ENCODE measurements at places on chromosomes 12 and 14.

- no peak for DNase-seq
Measured at GRCh38 chr14:23864259-23864658, 89.3 kb upstream of the DHRS4 start.

GRCh38 chr12:83343767-83344166 lies 657.1 kb downstream of the TMTC2 start:
- no peak for DNase-seq

- no peak for DNase-seq
Measured at GRCh38 chr14:103517721-103518421, 4.8 kb downstream of the CKB start.

DNA sequence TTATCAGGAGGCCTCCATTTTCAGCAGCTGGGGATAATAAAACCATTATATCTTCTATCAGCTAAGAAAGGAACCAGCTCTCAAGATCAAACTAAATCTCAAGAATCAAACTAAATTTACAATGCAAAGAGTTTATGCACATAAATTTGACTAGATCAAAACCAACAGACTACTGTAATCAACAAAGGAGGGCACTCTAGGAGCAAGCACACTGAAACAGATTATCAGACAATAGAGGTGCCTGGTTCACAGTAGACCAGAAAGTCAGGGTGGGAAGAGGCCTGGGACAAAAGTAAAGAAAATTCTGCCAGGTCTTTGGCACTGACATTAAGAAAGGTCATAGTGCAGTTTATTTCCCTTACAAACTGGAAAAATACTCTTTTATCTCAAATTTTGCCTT lies 61.0 kb downstream of the HECTD4 start:
- no peak for DNase-seq

GRCh38 chr14:52315355-52315718 lies 1.2 kb downstream of the PTGER2 start:
- no peak for DNase-seq

GRCh38 chr14:95408731-95409476 lies 89.2 kb upstream of the CLMN start:
- DNase-seq = no peak

- DNase-seq = no peak
Measured at GRCh38 chr12:11773889-11774677, 124.6 kb downstream of the ETV6 start.

GRCh38 chr14:94018308-94018707 lies 7.8 kb upstream of the OTUB2 start:
- DNase-seq = no peak

GRCh38 chr14:100761481-100761880 lies 34.8 kb downstream of the DLK1 start:
- DNase-seq = no peak

DNA sequence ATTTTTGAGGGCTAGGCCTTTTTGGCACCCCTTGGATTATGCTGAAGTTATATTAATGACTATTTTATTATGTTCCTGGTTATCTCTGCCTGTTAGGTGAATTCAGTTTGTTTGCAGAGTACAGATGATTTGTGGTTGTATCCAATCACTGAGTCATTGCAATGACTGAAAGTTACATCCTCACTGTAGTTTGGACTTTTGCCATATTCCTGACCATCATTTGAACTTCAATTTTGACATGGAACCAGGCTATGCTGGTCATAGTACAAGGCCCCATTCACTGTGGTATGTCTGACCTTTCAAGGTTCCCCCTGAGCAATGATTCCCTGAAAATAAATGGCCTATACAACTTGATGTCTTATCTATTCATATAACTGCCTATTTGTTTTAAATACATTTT lies 621.0 kb downstream of the CCER1 start:
- no peak for DNase-seq

DNA sequence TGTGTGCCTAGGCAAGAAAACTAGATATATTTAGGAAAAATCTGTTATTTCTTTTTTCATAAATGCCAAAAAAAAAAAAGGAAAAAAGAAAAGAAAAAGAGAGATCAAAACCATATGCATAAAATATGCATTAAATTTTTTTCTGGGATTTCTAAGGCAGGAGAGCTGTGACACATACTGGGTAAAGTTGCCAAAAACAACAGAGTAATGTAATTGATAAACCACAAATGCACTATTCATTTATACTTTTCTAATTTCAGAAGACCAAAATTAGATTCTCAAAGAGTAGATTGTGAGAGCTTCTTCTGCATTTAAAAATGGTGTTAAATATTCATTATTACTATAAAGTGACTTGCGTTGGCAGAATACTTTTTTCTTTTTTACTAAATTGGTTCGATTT lies 673.8 kb upstream of the MGAT4C start:
- DNase-seq = no peak

- peak; percentile 3 for DNase-seq
Measured at GRCh38 chr14:53180272-53181221, 27.4 kb upstream of the DDHD1 start.

GRCh38 chr14:90820958-90821357 lies 4.7 kb upstream of the TTC7B start:
- DNase-seq = peak; percentile 48

DNA sequence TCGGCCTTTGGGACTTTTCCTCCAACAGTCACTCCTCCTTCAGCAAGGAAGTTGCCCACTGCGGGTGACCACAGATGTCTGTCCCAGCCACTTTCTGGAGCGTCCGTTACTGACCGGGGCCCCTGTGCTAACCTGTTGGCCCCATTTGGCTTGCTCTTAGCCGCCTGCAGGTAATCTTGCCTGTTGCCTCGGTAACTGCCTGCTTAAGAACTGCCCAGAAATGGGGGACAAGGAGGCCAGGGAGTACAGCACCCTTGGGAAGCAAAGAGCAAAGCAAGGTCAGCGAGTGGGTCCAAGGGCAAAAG lies 338.8 kb upstream of the SFSWAP start:
- DNase-seq = no peak

DNA sequence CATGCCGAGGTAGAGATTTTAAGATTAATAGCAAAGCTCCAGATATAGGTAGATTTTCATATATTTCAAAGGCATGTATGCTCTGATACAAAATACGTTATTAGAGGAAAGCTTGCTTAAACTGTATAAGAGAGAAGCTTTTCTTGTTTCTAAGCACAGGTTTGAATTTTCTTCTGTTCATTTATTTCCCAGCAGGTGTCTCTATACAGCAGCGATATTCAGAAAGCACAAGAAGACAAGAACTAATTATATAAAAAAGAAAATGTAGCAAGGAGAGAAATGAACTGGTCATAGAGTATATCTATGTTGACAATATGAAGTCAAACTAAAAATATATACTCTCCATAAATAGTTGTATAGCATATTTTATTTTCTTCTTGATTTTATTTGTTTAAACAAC lies 307.4 kb upstream of the NOVA1 start:
- DNase-seq = no peak

DNA sequence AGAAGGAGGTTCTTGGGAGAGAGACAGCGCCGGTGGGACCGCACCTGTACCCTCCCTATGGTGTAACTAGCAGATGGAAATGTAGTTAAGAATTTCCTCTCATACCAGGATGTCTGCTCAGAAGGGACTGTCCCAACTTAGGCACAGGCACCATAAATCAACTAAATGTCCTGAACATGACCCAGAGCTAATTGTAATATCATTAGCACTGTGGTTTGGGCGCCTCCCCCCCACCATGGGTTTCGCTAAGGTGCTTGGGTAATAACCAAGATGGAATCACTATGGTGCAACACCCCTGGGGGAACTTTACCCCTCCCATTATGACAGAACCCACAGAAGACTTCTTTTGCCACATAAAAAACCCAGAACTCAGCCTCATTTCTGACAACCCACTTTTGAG lies 15.9 kb downstream of the ZNF641 start:
- no peak for DNase-seq

DNA sequence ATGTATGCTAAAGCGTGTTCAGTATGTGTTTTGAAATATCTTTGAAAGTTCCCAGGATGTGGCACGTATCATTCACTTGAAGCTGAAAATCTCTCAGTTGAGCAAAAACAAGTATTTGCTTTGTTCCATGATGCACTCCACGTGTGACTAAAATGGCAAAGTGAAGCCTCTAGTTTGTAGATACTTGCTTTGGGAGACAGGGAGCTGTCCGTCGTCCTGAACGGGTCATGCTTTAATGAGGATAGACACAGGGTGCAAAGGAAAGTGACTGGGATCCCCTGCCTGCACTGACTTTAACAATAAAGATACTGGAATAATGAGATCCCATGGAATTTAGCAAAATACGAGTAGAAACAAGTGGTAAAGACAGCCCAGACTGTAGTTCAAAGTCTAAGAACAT lies 991.4 kb downstream of the NRXN3 start:
- DNase-seq = no peak

- no peak for DNase-seq
Measured at GRCh38 chr12:103336940-103337339, 158.8 kb downstream of the C12orf42 start.

DNA sequence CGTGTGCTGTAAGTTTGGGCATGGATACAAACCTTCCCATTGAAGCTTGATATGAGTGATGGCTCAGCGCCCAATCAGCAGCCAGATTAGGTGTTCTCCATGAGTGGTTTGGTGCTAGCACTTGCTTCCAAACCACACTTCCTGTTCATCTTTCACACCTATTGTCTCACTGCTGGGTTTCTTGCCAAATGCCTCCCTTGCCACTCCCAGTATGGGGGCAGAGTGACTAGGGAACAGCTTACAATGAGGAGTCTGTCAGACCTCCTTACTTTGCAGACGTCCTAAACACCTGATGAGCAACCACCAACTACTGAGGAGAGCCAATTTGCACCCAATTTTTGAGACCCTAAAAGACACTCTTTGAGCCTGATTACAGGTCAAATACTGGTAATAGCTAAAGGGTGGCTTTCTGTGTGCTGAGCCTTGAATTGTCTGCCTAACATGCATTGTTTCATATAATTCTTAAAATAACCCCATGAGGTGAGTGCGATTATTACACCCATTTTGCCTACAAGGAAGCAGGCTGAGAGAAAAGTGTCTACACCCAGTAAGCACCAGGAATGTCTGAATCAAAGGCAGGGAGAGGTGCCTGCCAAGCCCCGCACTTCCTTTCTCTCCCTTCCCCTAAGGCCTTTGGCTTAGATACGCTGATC lies 48.4 kb upstream of the FOS start:
- peak; percentile 49 for DNase-seq

DNA sequence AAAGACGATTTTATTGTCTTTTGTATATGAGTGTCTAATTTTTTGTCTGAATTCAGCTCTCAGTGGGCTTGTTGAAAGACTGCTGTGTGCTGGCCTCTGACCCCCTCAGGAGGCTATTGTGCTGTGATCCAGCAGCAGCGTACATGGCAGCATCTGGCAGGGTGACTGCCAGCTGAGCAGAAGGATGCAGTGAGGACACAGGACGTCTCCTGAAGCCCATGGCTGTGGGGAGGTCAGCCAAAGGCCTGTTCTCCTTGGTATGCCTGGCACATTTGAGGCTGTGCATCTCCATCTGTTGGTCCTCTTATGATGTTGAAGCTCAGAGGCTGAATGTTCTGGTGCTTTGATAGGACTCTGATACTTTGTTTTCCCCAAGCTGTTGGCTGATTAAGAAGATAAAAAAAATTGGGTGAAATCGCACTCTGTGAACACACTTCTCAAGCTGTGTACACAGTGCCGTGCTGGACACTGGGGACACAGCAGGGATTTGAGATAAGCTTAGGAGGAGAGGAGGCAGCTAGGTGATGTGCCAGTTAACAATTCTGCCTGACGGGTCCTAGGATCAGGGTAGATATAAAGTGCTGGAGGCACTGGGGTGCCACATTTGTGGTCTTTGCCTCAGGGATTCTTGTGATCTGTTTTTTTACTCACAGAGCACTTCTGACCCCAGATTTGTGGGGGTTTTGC lies 37.5 kb downstream of the EID3 start:
- no peak for DNase-seq

DNA sequence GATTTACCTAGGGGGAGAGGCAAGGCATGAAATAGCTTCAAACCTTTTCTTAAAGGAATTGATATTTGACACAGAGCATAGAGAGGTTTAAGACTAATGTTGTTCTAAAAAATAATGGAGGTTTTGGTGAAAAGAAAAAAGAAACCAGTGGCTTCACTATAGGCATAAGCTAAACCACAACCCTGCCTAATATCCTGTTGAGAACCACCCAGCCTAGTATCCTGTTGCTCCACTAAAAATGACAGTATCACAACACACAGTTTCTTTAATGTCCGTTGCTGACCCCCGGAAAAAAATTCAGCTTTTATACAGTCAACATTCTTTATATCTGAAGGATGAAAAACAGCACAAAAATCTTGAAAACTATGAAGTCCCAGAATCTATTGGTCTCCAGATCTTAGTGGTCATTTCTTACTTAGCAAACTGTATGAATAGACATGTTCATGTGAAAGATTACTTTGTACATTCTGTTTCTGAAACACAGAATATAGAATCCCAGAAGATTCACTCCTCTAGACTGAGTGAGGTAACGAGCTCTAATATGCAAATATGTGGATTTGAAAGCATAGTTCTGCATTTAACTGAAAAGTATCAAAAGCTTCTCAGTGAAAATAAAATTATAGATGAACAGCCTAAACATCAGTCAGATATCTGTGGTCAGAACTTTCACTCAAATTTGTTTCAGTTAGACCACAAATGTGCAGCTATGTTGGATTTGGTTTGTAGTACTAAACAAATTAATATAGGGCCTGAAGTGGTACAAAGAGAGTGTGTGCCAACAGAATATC lies 40.5 kb downstream of the GALC start:
- no peak for DNase-seq

All from T-helper 9 cell (primary cell).